ENCODE measurements at places on chromosomes 2 and 18.

DNA sequence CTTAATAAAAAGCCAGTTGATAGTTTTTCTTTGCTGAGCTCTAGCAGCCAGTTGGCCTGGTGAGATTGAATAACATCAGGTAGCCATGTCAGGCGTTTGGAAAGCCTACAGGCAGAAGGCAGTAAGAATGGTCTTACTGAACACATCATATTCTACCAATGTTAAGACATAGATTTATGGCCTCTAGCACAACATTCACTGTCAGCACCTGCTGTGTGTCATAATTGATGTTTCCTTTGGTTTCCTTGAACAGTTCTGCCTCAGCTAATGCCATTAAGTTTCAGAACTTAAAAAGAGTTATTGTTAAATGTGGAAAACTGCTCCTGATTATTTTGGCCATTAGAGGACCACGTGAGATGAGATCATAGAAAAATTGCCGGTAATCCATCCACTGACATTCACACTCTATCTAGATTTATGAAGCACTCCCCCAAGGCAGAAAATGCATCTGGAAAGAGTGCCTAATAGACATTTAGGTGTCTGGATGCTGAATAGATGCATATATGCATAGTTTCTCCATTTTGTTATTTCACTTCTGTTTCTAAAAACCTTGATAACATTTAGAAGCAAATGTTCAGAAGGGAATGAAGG is 434.7 kb downstream of the PTPRM start:
- H3K4me3 ChIP-seq, result no peak overlapping the region
- no peaks in the 10 kb centered on the region for H3K36me3 ChIP-seq
- no peak for DNase-seq
- no peak overlapping the region for H3K27ac ChIP-seq

DNA sequence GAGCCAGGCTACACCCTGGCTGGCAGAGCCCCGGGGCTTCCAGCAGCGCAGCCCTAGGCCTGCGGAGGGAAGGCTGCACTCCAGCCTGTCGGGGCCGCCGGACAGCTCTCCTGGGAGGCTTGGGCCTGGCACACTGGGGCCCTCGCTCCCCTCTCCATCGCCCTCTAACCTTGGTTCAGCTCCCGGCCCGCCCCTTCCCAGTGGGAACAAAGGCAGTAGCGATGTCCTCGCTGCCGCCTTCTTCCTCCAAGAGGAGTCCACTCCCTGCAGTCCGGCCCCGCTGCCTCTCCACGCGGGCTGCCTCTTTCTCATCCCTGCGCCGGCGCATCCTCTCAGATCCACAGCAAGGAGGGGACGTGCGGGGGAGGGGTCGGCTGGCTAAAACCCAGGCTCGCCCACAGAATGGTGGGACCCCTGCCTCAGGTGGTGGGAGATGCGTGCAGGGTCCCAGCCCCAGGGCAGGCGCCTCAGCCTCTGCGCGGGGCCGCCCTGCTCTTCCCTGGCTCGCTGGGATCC is 138.1 kb downstream of the TWIST2 start:
- no peaks in the 10 kb centered on the region for H3K27me3 ChIP-seq
- H3K27ac ChIP-seq, result no peak overlapping the region
- H3K36me3 ChIP-seq, result no peaks in the 10 kb centered on the region
- H3K4me1 ChIP-seq, result peaks cover 17% of the 10 kb centered on the region
- DNase-seq, result no peak
- no peak overlapping the region for H3K4me3 ChIP-seq

DNA sequence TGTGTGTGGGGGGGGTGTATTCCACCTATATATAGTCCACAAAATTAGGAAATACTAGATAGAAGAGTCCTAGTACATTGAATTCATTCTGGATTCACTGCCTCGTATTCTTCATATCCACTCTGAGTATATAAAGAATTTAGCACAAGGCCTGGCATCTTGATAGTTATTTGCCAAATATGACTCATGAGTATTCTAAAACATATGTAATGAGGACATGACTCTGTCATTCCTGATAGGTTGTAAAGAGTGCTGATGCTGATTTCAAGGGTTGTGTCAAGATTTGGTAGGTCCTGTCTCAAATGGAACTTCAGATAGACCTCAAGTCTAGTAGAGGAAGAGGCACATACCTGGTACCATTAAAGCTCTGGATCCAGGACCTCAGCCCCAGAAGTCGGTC is 173.4 kb upstream of the BOD1L2 start:
- no peak for DNase-seq
- no peaks in the 10 kb centered on the region for H3K36me3 ChIP-seq
- no peaks in the 10 kb centered on the region for H3K27me3 ChIP-seq
- no peak overlapping the region for H3K27ac ChIP-seq
- H3K4me1 ChIP-seq, result no peaks in the 10 kb centered on the region
- no peak overlapping the region for H3K4me3 ChIP-seq

GRCh38 chr2:24652265-24653182 is 140.7 kb downstream of the PTRHD1 start:
- H3K27me3 ChIP-seq, result no peaks in the 10 kb centered on the region
- H3K4me3 ChIP-seq, result no peak overlapping the region
- no peak overlapping the region for H3K27ac ChIP-seq
- no peak for DNase-seq

DNA sequence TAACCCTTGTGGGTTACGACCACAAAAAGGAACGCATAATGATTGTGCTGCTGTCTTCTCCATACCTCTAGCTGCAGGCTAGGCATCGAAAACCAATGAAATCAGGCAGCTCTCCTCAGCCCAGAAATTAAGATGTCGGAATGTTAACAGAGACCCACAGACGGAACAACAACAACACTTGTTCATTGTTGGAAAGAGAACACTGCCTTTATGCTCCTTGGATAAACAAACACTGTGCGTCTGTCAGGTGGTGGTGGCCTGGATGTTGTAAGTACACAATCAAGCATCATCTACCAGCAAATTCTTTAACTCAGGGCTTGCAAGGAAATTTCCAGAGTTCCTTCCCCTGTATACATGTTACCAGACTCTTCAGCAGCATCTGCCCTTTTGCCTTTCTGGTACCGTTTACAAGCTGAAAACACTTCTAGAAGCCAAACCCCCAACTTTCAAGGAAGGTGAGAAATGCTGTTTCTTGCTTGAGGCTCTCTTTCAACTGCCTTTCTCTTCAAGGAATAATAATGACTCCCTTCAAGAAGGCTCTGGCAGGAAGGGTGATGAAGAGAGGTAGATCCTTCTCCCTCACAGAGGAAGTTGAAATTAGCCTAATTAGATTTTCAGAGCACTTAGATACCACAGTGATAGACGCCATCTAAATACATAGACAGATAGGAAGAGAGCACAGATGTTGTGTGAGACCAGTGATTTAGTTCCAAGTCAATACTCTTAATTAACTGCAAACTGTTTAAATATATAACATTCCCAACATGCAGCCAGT is 332.7 kb downstream of the ZNF521 start:
- H3K36me3 ChIP-seq, result no peaks in the 10 kb centered on the region
- no peaks in the 10 kb centered on the region for H3K27me3 ChIP-seq
- H3K4me3 ChIP-seq, result no peak overlapping the region
- DNase-seq, result no peak
- no peaks in the 10 kb centered on the region for H3K4me1 ChIP-seq
- H3K27ac ChIP-seq, result no peak overlapping the region

GRCh38 chr2:64998658-64999061 is 9.5 kb downstream of the SLC1A4 start:
- no peaks in the 10 kb centered on the region for H3K27me3 ChIP-seq
- H3K4me1 ChIP-seq, result peaks cover 8% of the 10 kb centered on the region

GRCh38 chr18:12595571-12596255 is 62.2 kb downstream of the SPIRE1 start:
- H3K4me3 ChIP-seq, result no peak overlapping the region
- H3K36me3 ChIP-seq, result no peaks in the 10 kb centered on the region
- DNase-seq, result no peak
- H3K4me1 ChIP-seq, result peaks cover 6% of the 10 kb centered on the region
- no peaks in the 10 kb centered on the region for H3K27me3 ChIP-seq

- H3K27ac ChIP-seq, result no peak overlapping the region
- no peak for DNase-seq
- peaks cover 2% of the 10 kb centered on the region for H3K4me1 ChIP-seq
Observed at GRCh38 chr18:36516726-36517125, 219.2 kb downstream of the FHOD3 start.

DNA sequence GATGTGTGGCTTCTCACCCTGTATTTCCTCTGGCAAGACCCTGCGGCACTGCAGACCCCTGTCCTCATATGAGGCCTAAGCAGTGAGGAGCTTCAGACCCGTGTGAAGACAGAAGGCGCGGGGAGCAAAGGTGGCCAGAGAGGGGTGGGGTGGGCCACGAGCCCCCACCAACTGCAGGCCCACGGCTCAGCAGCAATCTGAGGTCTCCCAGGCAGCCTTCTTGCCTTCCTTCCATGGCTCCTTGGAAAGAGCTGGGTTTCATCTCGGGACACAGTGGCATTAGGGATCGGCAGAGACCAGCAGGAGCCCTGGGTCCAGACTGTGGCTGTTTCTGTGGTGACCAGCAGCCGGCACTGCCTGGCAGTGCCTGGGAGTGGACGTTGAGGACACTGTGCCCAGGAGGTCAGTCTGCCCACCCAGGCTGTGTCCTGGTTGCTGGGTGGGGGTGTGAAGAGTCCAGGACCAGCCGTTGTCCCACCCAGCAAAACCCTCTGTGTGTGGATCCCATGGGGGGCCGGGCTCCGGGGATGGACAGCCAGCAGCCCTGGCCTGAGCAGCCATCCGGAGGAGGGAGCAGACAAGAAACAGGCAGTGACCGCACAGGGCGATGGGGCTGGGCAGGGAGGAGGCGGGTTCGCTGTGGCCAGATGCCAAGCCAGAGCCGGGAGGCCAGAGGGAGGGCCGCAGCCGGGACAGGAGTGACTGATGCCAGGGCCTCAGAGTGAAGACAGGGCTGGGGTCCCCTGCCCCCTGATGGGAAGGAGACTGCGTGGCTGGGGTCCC is 73.8 kb downstream of the RRM2 start:
- no peaks in the 10 kb centered on the region for H3K27me3 ChIP-seq
- DNase-seq, result no peak
- peaks cover 14% of the 10 kb centered on the region for H3K36me3 ChIP-seq
- no peak overlapping the region for H3K4me3 ChIP-seq
- peak overlapping the region; percentile 10 for H3K27ac ChIP-seq
